ENCODE measurements at places on chromosomes 11 and 22. TPM values are rescaled to one million over a fixed set of nuclear protein-coding genes. Genes with fewer than 3 reads are reported as not detected.

GRCh38 chr11:61149624-61150615 is 11.3 kb downstream of the VPS37C start:
- peaks cover 59% of the 10 kb centered on the region for H3K4me1 ChIP-seq
- DNase-seq: no peak
- H3K36me3 ChIP-seq: no peaks in the 10 kb centered on the region
- no peaks in the 10 kb centered on the region for H3K27me3 ChIP-seq

DNA sequence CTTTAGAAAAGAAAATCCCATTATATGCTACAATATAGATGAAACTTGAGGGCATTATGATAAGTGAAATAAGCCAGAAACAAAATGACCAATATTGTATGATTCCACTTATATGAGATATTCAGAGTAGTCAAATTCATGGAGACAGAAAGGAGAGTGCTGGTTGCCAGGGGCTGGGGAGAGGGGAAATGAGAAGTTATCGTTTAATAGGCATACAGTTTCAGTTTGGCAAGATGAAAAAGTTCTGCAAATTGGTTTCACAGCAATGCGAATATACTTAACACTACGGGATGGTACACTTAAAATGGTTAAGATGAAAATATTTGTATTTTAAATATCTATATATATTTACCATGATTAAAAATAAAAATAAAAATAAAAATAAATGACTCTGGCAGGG is 31.1 kb upstream of the RDX start:
- no peak for DNase-seq
- H3K27ac ChIP-seq: no peak overlapping the region
- H3K4me3 ChIP-seq: no peak overlapping the region
- H3K4me1 ChIP-seq: no peaks in the 10 kb centered on the region
- H3K36me3 ChIP-seq: no peaks in the 10 kb centered on the region

DNA sequence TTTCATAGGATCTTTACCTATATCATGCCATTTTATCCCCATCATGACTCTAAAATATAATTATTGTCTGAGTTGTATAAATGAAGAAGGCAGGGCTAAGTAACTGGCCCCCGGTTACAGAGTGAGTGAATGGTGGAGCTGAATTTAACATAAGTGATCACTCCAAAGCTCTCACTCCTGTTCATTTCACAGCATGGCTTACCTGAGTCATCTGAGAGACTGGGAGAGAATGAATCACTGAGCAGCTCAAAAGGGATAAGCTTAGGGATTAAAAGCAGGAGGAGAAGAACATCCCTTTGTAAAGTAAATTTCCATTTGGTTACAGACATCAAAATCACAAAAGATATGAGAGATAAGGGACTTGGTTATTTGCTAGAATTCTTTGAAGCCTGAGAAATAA is 294.0 kb upstream of the CTSC start:
- H3K4me3 ChIP-seq: no peak overlapping the region
- no peak for DNase-seq
- H3K36me3 ChIP-seq: no peaks in the 10 kb centered on the region
- H3K27me3 ChIP-seq: no peaks in the 10 kb centered on the region
- H3K4me1 ChIP-seq: no peaks in the 10 kb centered on the region

- peaks cover 36% of the 10 kb centered on the region for H3K4me1 ChIP-seq
- no peaks in the 10 kb centered on the region for H3K27me3 ChIP-seq
- peak overlapping the region; percentile 76 for H3K27ac ChIP-seq
- DNase-seq: peak; percentile 85
- no peaks in the 10 kb centered on the region for H3K36me3 ChIP-seq
These were observed 17.0 kb downstream of the P2RY6 start for GRCh38 chr11:73288873-73289707.

RPL3 gene
- total RNA-seq: 1,838 TPM

MEN1 gene
- total RNA-seq: 7.5 TPM

DNA sequence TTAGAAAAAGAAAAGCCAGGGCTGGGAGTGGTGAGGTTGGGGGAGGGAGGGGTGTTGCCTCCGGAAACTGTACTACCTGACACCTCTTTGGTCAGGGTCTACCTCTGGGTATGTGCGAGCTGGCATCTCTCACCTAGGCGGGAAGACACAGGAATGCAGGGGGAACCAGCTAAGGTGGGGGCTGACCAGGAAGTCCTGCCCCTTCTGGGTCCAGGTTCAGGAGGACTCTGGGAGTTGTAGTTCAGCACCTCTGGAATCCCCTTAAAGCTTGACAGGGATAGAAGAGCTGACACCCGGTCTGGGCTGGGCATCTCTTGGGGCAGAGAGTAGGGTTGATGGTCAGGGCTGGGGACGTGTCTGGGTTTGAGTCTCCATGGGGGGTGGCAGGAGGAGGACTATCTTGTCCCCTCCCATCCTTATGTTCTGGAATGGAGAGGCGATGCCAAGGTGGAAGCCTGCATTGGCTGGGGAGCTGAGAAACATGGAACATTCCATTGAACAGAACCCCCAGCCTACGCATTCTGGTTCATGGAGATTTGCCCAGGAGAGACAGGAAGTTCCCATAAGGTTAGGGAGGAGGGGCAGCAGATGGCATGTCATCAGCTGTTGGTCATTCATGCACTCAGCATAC is 2.1 kb upstream of the KIAA1671 start:
- peaks cover 22% of the 10 kb centered on the region for H3K27me3 ChIP-seq
- H3K27ac ChIP-seq: no peak overlapping the region
- DNase-seq: peak; percentile 28
- no peak overlapping the region for H3K4me3 ChIP-seq
- H3K36me3 ChIP-seq: no peaks in the 10 kb centered on the region
- H3K4me1 ChIP-seq: peaks cover 9% of the 10 kb centered on the region

- no peak overlapping the region for H3K4me3 ChIP-seq
- H3K27ac ChIP-seq: no peak overlapping the region
- H3K4me1 ChIP-seq: peaks cover 9% of the 10 kb centered on the region
These were observed 3.9 kb upstream of the NUP50 start for GRCh38 chr22:45159652-45160462.

DNA sequence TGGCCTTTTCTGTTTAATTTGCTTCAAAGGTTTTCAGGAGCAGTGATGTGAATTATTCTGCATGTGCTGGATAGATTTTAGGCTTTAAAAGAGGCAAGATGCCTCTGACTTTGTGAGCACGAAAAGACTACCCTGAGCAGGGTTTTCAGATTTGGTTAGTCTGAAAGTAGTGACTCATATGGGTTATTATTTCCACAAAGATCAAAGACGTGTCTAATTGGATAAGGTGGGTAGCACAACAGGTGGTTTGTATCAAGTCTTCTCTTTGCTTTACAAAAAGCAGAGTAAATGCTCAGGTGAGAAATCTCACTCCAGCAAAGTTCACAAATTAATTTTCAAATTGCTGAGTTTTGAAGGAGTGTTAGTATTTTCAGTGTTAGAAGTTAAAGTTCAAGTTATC is 37.6 kb upstream of the DBX1 start:
- no peak for DNase-seq
- no peak overlapping the region for H3K4me3 ChIP-seq
- peaks cover 3% of the 10 kb centered on the region for H3K36me3 ChIP-seq
- H3K27ac ChIP-seq: no peak overlapping the region

RNF26 gene
- total RNA-seq: 3.0 TPM

CD3E gene
- total RNA-seq: 0.13 TPM

OR51I1 gene
- total RNA-seq: not detected

- H3K4me3 ChIP-seq: no peak overlapping the region
- no peaks in the 10 kb centered on the region for H3K27me3 ChIP-seq
- no peak overlapping the region for H3K27ac ChIP-seq
- DNase-seq: peak; percentile 63
- no peaks in the 10 kb centered on the region for H3K4me1 ChIP-seq
These were observed 14.2 kb downstream of the OR52A5 start for GRCh38 chr11:5123802-5124521.

DNA sequence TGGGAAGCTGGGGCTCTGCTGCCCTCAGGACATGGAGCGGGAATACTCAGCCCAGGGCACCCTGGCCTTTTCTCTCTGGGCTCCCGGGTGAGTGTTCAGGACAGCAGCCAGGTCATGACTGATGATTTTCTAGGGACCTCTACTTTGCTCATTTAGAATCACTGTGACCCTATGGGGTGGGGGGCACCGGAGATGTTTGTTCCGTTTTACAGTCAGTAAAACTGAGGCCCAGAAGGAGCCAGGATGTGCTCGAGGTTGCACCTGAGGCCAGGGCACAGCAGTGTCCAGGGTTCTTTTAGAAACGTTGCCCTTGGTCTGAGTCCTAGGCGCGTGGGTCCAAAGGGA is 48.1 kb downstream of the SMIM38 start:
- no peak for DNase-seq
- peaks cover 7% of the 10 kb centered on the region for H3K4me1 ChIP-seq
- H3K27me3 ChIP-seq: peaks cover 22% of the 10 kb centered on the region
- H3K36me3 ChIP-seq: no peaks in the 10 kb centered on the region

MAPK8IP2 gene
- 0.22 TPM for total RNA-seq

DNA sequence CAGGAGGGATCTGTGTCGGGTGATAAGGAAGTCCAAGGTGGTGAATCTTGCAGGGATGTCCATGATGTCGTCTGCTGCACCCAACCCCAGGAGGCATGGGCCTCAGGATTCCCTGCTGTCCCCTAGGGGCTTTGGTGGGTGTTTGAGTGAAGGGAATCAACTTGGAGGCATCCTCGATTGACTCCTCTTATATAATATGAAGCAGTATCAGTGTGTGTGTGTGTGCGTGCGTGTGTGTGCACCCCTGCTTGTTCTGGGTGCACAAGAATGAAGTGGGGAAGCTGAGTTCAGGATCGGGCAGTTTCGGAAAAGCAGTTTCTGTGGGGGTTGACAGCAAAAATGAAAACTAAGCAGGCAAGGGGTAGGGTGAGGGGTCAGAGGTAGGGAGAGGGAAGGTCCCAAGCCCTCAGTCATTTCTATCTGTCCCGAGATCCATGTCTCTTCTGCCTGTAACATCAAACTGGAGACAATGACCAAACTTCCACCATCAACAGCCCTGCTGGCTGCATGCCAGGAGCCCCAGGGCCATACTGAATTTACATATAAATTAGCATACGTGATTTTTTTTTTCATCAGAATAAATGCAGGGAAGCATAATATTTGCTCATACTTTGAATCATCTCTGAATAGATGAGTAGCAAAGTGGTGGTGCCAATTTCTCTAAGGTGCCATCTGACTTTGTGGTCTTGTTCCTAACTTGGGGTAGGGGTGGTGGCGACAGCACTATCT is 2.0 kb downstream of the NTM start:
- no peaks in the 10 kb centered on the region for H3K36me3 ChIP-seq
- H3K4me3 ChIP-seq: no peak overlapping the region
- H3K27me3 ChIP-seq: peaks cover 38% of the 10 kb centered on the region
- DNase-seq: no peak

DNA sequence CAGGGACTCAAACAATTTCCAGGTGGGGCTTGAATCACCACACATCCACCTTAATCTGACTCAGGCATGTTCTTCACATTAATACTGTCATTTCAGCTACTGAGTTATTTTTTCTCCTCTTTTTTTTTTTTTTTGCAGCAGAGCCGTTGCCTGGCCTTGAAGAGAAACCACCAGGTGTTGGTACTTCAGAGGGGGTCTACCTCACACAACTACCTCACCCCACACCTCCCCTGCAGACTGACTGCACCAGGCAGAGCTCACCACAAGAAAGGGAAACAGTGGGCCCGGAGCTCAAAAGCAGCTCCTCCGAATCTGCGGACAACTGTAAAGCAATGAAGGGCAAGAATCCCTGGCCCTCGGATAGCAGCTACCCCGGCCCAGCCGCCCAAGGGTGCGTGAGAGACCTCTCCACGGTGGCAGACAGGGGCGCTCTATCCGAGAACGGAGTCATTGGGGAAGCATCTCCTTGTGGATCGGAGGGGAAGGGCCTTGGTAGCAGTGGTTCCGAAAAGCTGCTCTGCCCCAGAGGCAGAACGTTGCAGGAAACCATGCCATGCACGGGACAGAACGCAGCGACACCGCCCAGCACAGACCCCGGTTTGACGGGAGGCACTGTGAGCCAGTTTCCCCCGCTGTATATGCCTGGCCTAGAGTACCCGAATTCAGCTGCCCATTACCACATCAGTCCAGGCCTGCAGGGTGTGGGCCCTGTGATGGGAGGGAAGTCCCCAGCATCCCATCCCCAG is 15.1 kb upstream of the SLC25A18 start:
- no peaks in the 10 kb centered on the region for H3K4me1 ChIP-seq
- H3K27ac ChIP-seq: no peak overlapping the region
- H3K36me3 ChIP-seq: peaks cover 51% of the 10 kb centered on the region
- H3K27me3 ChIP-seq: no peaks in the 10 kb centered on the region
- no peak for DNase-seq

GAB4 gene
- not detected for total RNA-seq

DNA sequence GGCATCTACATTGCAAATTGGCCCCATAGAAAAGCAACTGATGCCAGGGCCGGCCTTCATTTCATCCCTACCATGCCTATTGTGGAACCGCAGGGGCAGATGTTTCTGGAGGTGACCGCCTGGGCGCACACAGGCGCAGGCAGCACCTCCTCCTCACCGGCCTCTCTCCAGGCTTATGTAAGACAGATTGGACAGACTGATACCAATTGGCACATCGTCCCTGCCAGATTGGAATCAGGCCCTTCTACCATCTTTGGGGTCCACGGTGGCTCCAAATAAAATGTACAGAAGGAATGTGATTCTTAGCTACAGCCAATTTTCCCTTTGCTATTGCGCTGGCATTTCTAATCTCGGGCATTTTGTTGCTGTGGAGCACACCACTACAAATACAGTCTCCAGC is 732.6 kb downstream of the NTM start:
- H3K27ac ChIP-seq: no peak overlapping the region
- no peaks in the 10 kb centered on the region for H3K36me3 ChIP-seq
- DNase-seq: no peak
- no peaks in the 10 kb centered on the region for H3K27me3 ChIP-seq
- peaks cover 5% of the 10 kb centered on the region for H3K4me1 ChIP-seq
- H3K4me3 ChIP-seq: no peak overlapping the region

Measured in muscle of leg (tissue), 16 donors.